ENCODE measurements at places on chromosomes 11 and 22.

GRCh38 chr22:47356511-47357011 lies 594.1 kb downstream of the TBC1D22A start:
- no peak for DNase-seq

DNA sequence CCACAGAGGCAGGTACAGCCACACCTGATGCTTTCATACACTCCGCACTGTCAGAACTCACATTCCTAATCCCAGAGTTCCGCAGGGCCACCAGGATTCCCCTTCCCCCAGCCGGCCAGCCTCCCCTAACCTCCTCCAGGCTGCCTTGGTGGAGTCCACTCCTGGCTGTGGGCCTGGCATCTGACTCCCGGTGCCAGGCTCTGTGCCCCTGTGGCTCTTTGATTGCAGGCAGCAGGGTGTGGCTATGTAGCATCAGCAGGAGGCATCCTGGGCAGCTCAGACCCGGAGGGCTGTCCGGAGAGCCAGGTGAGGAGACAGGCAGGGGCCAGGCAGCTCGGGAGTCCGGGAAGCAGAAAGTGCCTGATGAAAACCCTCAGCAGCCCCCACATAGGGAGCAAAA lies 1432.9 kb downstream of the BRD1 start:
- no peak for DNase-seq

- no peak for DNase-seq
These were observed 2.5 kb upstream of the DNAL4 start for GRCh38 chr22:38796262-38796957.

GRCh38 chr22:21624120-21624879 lies 5.5 kb downstream of the YDJC start:
- DNase-seq = no peak

- no peak for DNase-seq
These were observed 235.3 kb upstream of the MPPED2 start for GRCh38 chr11:30821438-30821965.

DNA sequence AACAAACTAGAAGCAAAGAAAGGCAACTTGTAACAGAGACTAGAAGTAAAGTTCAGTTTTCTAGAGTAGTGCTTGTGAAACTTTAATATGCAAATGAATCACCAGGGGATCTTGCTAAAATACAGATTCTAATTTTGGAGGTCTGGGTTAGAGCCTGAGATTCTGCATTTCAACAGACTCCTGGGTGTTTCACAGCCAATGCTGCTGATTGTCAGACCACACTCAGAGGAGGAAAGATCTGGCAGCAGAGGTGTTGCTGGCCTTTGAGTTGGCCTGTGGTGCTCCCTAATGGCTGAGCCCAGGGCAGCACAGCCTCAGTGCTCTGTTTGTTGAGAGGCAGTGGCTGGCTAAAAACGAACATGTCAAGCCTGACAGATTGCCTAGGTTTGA lies 5.4 kb downstream of the CRY2 start:
- DNase-seq = no peak

GRCh38 chr11:37124384-37124783 lies 526.3 kb upstream of the RAG2 start:
- no peak for DNase-seq

DNA sequence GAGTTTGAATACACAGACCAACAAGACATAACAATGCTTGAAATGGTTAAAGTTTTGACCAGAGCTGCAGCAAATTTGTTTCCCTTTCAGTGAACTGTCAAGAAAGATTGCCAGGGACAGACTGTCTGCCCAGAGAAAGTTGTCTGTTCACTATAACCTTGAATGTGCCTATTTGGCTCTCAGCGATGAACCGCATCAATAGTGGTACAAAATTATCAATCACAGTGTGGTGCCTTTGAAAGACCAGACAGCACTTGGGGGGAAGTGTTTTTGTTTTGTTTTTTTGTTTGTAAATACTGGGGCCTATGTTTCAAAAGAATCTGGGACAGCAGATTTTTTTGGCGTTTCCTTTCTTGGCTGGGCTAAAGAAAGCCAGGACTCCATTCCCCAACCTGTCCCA lies 123.1 kb downstream of the CD44 start:
- no peak for DNase-seq

- DNase-seq = no peak
These were observed 194.3 kb upstream of the NARS2 start for GRCh38 chr11:78768971-78769370.

- DNase-seq = no peak
These were observed 18.1 kb downstream of the SLC6A5 start for GRCh38 chr11:20617346-20618005.

- no peak for DNase-seq
These were observed 4.5 kb upstream of the TMEM223 start for GRCh38 chr11:62796281-62796680.

DNA sequence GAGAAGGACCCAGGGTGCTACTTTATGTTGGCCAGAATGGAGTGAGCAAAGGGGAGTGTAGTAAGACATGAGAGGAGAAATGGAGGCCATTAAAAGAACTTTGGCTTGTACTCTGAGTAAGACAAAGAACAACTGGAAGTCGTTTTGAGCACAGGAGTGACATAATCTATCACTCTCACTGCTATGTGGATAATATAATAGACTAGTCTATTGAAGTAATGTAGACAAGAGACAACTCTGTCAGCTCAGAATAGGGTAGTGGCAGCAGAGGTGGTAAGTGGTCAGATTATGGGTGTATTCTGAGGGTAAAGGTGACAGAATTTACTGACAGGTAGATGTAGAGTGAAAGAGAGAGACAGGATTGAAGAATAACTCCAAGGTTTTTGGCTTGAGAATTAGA lies 8.2 kb downstream of the KIF18A start:
- no peak for DNase-seq

- no peak for DNase-seq
These were observed 72.8 kb downstream of the PARVA start for GRCh38 chr11:12449961-12450715.

DNA sequence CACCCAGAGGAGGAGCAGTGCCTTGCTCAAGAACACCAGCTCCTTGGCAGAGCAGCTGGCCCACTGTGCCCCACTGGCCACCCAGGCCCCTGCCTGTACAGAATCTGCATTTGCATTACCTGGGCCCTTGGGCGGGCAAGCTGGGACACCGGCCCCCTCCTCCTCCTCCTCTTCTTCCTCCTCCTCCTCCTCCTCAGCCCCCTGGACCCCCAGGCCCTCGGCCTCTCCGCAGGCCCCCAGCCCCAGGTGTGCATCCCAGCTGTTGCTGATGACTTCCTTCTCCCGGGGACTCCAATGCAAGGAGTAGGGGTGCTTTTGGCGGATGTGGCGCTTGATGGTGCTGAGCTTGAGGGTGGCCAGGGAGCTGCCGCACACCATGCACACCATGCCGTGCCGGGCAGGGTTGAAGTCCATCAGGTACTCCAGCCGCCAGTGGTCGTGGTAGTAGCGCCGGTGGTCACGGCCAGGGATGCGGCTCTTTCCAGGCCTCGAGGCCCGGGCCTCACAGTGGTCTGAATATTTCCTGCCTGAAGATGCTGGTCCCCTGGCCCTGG lies 2.8 kb downstream of the ZFTA start:
- no peak for DNase-seq

DNA sequence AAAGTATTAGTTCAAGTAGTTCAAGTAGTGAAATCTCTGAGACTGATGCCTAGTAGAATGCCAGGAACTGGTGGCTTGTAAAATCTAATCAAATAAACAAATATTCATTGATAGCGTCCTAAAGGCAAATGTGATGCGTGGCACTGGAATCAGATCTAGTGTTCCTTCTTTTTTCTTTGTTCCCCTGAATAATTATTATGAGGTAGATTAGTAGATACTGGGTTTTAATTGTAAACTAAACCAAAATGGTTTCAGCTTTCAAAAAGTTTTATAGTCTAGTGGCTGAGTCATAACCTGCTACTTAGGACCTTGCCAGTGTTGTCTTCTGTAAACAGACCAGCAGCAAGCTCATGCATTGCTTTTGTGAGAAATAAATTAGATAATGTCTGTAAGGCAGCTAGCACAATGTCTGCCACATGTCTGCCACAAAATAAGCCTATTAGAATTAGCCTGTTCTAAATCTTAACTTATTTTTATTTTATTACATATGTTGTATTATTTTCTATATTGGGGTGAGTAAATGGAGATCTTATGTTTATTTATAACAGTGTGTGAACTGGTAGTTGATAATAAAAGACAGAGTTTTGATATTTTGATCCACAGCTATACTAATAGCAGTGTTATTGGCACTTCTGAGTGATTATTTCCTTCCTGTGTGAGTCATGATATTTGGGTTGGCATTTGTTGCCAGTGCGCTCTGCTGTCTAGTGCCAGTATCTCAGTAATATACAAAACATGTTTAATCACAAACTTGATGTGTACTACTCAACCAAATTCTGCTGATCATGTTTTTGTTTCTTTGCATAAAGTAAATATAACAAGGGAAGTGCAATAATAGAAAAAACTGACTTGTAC lies 135.7 kb downstream of the TMEM135 start:
- no peak for DNase-seq

- no peak for DNase-seq
These were observed 296.1 kb downstream of the RAB38 start for GRCh38 chr11:87879118-87879517.

GRCh38 chr11:65446446-65447277 lies 24.1 kb downstream of the NEAT1 start:
- no peak for DNase-seq

DNA sequence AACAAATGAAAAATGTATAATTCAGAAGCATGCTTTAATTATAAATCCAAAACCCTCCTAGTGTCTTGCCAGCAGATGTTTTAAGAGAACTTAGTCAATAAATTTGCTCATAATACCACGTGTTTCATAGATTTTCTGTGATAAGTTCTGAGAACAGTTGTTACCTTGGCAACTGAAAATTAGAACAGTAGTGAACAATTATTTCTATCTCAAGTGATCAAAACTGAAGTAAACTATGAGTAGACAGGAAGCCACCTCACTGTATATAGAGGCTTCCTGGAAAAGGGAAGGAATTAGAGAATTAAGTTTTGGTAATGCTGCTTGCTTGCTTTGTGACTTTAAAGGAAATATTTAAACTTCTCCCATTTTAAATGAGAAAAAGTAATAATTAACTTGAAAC lies 266.0 kb upstream of the ANO3 start:
- no peak for DNase-seq

DNA sequence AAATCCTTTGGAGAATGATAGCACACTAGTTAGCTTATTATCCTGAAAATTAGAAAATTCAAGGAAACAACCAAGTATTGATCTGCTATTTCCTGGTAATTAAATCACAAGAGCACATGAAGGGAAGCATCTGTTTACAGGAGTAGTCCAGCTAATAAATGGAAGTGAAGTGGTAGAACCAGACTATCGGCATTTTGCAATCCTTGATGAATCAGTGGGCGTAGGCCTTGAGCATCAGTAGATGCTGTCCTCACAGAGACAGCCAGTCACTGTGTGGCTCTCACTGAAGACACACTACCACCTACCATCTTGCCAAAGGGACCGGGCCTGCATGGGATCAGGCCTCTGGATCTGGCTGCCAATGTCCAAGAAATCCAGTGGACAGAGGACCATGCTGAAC lies 69.8 kb downstream of the FBLN1 start:
- DNase-seq = no peak

DNA sequence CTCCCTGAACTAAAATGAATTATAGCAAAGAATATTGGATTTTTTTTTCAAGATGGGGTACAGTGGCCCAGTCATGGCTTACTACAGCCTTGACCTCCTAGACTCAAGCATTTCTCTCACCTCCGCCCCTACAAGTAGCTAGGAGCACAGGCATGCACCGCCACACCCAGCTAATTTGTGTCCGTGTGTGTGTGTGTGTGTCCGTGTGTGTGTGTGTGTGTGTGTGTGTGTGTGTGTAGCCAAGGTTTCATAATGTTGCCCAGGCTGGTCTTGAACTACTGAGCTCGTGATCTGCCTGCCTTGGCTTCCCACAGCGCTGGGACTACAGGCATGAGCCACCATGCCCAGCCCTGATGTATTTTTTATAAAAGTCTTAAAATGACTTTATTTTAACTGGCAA lies 12.6 kb downstream of the THYN1 start:
- no peak for DNase-seq

DNA sequence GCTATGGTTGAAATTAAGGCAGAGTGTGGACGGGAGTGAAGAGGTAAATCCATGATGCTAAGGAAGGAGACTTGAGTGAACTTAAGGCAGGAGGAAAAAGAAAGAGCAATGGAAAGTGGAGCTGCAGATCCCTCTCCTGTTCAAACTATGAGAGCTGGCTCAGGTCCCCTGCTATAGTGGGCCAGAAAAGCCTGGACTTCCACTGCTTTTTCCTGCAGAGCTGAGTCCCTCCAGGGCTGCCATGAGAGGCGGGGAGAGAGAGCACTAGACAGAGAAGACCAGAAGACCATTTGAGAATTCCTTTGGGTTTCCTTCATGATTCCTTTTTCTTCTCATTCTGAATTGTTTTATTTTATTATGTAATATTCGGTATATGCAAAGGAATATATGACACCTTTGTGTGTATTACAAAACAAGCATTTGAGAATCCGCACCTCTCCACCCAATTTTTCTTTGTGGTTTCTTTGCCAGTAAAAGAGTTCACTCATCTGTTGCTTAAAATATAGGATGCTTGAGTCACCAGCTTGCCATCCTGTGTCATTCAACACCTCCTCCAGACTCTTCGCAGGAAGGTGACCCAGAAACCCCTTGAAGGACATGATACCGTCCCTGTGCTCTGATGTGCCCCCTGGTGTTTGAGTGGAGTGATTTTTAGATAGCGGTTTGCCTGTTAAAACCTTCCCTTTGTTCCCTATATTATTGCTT lies 24.4 kb downstream of the SREBF2 start:
- DNase-seq = no peak

GRCh38 chr11:4064278-4064955 lies 30.2 kb upstream of the RRM1 start:
- no peak for DNase-seq

- no peak for DNase-seq
These were observed 32.0 kb upstream of the LRRC32 start for GRCh38 chr11:76702336-76703128.
